ENCODE measurements at places on chromosomes 5 and 9.

DNA sequence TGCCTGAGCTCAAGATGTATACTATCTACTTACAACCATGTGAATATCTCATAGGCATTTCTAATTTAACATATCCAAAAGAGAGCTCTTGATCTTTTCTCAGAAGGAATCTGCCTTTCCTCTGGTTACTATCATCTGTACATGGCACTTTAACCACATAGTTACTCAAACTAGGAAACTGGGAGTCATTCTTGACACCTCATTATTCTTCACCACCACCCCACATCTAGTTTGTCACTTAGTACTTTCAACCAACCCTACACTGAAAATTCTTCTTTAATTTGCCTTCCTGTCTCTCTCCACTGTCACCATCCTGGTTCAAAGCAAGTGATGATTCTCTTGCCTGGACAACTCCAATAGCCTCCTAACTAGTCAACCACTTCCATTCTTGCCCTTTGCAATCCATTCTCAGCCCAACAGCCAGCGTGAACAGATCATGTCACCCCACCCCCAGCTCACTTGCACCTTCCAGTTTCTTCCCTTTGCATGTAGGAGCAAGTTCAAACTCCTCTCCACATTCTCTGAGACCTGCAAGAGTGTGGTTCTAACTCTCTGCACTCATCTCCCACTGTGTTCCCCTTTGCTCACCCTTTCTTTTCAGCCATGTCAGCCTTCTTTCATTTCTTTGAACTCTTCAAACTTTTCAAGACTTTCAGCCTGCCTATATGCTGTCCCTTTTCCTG is 17.3 kb upstream of the SMAD5 start:
- no peak for DNase-seq

DNA sequence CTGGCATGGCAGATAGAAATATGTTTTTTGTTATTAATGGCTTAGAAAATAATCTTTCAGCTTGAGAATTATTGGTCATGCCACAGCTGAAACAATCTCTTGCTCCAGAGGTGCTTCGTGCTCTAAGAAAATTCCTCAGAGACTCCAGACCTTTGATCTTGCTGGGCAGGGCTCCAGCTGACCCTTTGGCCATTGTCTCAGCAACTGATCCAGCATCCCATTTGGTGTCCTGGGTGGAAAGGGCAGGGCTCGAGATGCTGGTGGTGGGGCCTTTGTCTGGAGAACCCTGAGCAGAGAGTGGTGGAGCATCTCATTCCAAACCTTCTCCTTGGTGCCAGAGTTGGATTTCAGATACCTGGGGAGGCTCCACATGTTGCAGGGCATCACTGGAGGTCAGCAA is 43.2 kb upstream of the PIK3R1 start:
- DNase-seq: no peak

DNA sequence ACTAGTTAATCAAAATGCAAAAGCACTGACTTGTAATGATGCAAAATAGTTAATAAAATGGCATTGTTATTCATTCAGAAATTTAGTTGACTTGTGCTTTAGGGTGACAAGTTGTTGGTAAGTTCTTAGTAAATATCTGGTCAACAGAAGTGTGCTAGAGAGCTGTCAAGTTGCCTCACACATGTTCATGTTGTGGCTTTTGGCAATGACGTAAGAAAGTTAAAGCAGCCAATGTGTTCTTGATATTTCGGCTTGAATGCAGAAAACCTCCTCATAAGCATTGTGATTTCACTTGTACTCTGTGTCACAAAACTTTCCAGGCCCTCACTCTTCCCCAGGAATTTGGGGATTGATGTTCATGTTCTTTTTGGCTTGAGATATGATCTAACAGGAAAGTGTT is 626.7 kb downstream of the PRR16 start:
- no peak for DNase-seq

DNA sequence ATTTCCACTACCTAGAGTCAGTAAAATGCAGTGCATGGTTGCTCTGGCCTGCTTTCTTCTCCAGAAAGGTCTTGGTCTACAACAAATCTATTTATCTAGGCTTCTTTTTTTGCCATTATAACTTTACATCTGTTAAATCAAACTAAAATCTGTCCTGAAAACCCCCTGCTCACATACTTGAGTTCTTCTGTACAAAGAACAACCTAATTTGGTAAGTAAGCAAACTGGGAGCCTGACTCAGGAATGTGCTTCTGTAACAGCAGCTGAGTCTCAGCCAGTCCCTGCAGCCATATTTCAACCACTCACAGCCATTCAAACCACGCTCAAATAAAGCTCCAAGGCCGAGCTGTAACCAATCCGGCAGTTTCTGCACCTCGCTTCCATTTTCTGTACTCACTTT is 95.8 kb downstream of the PLPP1 start:
- no peak for DNase-seq

DNA sequence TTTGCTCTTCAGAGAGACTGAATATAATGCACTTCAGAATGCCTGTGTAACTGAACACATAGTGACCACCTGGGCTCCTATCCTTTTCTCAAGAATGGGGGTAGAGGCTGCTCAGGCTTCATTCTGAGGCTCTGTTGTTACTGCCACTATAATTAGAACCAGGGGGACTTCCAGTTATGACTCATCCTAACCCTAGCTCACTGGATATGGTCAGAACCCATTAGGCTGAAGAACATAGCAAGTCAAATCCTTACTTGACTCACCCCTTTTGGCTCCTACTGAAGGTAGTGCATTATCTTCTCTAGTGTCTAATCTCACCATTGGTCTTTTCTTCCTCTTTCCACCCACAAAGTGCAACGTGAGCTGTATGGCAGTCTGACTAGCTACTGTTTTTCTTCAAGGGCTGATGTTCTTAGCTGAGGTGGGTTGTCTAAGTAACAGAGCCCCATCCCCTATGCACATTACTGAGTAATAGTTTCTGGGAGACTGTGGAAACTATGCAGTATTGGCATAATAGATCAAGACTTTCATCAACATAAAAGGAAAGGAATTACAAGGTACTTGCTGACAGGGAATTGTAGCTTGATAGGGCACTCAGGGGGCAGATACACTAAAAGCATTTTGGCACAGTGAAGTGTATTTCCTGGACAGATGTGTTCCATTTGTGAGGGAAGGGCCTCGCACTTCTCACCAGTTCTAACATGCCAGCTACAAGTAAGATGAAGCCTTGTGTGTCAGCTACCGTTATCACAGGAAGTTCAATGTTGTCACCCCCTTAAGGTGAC is 431.0 kb upstream of the MEF2C start:
- no peak for DNase-seq

GRCh38 chr5:15929611-15930263 is 249.9 kb downstream of the MARCHF11 start:
- no peak for DNase-seq

GRCh38 chr5:73564675-73565074 is 764 bp downstream of the ANKRA2 start:
- no peak for DNase-seq

GRCh38 chr5:65364907-65365306 is 116.8 kb downstream of the ADAMTS6 start:
- DNase-seq: no peak

All from HuH-7.5 (cell line).